ENCODE measurements at places on chromosomes 2 and 18.

- DNase-seq = no peak
Observed at GRCh38 chr2:229339618-229340017, 68.5 kb upstream of the PID1 start.

DNA sequence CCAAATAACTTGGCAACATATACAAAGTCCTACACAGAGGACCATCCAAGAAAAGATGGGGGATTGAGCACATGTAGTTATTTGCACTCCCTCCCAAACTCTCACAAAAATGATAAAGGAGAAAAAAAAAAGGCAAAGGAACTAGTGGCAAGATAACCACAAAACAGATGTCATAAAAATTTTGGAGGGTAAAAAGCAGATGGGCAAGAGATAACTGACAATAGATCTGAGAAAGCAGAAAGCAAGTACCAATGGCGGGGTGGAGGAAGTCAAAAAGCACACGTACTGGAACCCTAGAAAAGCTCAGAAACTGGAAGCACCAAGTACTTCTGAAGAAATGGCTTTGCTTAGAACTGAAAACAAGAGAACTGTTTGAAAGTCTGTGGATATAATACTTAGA, 82.0 kb downstream of the WDPCP start:
- no peak for DNase-seq

DNA sequence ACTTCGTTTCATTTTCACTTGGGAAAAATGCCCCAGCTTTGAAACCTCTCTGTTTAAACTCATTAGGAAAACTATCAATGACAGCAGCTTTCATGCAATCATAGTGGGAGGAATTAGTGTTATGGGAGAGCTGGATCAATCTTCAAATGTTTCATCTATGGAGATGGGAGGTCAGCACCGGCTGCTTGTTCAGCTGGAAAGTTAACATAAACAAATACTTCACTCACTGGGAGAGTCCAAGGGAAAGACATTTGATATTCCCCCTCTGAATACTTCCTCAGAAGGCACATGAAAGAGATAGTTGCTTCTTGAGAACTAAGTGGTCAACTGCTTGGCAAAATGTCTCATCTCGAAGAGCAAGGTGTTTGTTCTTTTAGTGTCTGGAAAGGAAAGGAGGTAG, 7.3 kb downstream of the LYPD1 start:
- DNase-seq = no peak

DNA sequence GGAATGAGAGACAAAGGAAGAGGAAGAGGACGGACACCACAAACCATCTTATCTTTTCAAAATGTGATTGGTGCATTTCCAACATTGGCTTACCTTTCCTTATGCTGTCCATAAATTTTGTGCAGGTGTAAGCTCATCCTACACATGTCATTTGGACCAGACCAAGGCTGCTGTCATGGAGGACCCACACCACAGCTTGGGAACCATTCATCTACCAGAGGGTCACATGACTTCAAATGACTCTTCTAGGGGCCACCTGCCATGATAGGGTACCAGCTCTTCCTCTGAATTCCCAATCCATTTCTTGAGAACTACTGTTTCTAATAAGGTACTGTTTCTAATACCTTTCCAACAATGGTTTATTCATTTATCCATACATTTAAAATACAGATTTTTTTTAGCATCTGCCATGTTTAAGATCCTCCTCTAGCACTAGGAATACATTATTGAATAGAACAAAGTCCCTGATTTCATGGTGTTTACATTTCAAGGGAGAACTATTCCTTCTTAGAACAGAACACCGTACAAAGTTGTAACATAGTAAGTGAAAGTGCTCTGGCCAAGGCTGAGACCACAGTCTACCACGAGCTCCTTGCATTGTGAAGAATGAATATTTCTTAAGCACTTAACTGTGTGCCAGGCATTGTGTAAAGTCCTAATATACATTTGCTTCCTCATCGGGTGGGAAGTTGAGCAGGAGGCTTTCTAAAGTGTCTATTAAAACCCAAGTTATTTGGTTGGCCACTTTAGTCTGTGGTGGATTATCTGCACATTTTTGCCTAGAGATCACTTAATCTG, 246.1 kb upstream of the FN1 start:
- DNase-seq = no peak

GRCh38 chr2:204573221-204573620, 27.9 kb downstream of the PARD3B start:
- no peak for DNase-seq

DNA sequence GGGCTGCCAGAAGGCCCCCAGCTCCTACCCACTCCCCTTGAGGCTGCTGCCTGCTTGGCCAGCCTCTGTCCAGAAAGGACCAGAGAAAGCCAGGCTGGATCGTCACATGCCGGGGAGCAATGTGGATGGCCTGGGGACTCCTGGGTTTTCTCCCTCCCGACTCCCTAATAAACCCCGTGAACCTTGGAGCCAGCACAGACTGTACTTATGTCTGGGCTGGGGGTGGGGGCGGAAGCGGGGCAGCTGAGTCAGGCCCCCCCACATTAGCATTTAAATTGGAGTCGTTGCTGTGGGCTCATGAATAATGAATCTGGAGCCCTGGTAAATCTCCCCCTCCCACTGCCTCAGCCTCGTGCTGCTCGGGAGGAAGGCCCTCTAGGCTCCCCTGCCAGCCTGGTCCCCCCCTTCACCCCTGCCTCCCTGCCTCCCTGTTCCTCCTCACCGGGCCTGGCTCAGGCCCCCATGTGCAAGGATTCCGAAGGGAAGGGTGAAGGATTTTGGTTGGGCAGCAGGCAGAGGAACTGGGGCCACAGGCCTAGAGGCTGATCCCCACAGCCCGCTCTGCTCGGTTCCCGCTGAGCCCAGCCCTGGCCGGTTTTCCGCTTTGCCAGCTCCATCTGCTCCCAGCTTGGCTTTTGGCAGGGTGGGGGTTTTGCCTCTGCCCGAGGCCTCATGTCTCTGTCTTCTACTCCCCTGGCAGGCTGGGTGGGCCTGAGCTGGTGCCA, 7.3 kb upstream of the ASIC4 start:
- no peak for DNase-seq

DNA sequence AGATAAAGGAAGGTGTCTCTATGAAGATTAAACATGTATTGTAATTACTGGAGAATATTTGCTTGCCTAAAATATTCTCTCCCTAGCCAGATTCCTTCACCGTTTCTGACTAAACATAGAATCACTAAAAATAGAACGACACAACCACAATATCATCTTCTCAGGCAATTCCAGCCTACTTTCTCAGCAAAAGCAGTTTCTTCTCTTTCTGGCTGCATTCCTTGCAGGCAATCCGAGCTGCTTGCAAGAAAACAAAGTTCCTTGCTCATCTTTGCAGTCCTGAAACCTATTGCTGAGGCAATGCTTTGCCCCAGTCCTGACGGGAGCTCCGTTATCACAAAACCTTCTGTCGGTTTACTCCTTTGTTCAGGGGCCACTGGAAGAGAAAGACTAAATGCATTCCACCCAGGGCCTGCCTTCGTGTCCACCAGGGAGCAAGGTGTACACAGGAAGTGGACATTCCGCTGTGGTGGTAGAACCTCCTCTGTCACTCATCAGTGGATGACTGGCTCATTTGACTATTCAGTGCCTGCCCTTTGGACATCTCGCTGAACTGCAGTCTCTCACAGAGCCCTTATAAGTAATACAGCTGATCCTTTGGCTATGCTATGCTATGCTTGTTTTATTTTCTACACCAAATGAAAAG, 239.2 kb upstream of the DOK6 start:
- DNase-seq = peak; percentile 13

- no peak for DNase-seq
Observed at GRCh38 chr18:79746730-79747129, 51.0 kb upstream of the KCNG2 start.

DNA sequence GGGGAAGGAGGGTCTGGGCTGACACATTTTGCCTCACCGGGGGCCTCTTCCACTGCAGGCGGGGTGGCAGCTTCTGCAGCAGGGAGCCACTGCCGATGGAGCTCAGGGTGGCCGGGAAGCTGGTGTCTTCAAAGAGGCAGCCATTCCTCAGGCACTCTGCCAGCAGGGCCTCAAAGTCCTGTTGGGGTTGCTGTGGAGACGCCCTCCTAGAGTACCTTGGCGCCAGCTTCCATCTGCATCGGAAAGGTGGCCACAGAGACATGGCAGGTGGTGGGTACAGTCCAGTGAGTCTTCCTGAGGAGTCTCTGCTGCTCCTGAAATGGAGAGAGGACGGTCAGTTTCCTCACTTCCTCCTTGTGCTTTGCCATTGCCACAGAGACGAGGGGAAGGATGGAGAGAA, 12.1 kb downstream of the CAPN14 start:
- DNase-seq = no peak

DNA sequence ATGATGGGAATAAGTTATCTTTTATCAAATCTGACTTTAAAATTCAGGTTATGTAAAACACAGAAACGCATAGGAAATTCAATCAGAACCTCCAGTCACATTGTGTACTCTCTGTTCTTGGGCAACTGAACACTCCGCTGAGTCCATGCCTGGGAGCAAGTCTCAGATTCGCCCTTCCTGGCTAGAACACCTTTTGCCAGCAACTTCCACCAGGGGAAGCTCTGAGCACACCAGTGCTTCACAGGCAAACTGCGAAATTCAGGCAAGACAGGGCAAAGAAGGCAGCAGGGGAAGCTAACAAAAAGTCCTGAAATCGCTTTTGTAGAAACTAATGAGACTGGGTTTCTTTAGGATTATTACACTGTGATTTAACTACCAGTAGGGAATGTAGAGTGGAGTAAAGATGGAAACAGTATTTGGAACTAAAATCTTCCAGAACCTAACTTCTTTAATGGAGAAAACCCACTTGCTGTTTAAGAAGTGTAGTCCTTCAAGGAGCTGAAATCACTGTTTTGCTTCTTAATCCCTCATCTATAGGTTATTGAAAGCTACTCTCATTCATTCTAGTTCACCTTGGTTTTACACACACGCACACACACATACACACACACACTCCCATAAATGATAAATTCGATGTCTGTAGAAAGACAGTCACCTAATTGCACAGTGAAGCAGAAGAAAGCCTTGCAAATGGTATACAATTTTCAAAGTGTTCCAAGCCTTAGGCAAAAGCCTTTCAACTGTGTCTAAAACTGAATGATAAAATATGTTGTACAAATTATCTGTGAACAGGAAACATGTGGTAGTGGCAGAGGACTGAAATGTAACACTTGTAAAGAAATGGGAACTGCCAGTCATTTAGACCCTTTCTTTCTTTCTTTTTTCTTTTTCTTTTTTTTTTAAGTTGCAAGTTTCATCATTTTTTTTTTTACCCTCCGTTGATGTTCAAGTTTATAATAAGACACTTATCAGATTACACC, 214.5 kb downstream of the TMEM182 start:
- DNase-seq = peak; percentile 60

DNA sequence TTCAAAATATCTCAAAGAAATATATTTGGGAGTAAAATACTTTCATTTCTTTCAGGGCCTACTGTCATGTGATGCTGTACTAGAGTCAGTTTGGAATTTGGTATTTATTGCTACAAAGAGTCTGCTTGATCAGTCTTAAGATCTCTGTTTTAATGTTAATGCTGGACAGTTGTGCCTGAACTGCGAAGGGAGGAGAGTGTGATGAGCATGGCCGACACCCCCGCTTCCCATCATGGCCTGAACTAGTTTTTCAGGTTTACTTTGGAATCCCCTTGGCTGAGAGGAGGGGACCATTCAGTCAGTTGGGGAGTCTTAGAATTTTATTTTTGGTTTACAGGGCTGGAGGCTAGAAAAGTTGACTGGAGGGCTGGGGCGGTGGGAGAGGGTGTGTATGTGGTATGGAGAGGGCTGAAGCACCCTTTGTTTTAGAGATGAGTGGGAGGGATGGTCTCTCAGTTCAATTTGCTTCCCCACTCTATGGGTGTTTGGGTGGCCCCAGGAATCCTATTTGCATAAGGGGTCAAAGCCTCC, 20.9 kb upstream of the TEX44 start:
- DNase-seq = no peak

GRCh38 chr2:186570604-186571003, 19.3 kb upstream of the ITGAV start:
- DNase-seq = no peak

DNA sequence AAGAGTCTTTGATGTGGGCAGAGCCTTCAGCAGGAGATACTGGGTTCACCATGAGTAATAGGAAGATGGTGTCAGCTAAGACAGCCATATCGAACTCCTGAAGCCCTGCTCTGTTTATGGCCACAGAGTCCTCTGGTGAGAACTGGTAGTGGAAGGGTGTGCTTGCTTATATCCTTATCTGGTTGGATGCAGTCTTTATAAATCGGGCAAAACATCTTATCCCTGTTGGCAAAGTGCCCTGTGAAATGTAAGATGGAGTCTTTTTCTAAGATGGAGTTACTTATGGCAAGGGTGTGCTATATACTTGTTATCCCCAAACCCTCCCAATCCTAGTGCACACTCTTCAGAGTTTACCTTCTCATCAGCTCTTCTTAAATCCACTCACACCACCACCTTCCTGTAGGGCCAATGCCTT, 190.8 kb upstream of the PARD3B start:
- DNase-seq = no peak

DNA sequence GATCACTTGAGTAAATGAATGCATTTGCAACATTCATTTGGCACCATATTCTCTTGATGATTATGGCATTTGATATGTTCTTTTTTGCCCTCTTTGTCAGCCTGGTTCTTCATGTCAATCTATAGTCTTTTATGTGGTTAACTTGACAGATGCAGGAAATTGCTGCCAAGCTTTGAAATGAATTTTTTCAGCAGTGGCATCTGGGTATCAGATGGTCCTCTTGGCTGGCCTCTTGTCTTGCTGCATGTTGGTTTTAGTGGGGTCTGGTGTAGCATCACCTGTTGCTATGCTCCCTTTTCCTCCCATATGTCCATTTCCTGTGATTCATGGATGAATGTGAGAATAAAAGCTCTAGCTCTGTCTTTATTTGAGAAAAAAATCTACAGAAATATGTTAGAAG, 119.9 kb downstream of the DPP4 start:
- no peak for DNase-seq

DNA sequence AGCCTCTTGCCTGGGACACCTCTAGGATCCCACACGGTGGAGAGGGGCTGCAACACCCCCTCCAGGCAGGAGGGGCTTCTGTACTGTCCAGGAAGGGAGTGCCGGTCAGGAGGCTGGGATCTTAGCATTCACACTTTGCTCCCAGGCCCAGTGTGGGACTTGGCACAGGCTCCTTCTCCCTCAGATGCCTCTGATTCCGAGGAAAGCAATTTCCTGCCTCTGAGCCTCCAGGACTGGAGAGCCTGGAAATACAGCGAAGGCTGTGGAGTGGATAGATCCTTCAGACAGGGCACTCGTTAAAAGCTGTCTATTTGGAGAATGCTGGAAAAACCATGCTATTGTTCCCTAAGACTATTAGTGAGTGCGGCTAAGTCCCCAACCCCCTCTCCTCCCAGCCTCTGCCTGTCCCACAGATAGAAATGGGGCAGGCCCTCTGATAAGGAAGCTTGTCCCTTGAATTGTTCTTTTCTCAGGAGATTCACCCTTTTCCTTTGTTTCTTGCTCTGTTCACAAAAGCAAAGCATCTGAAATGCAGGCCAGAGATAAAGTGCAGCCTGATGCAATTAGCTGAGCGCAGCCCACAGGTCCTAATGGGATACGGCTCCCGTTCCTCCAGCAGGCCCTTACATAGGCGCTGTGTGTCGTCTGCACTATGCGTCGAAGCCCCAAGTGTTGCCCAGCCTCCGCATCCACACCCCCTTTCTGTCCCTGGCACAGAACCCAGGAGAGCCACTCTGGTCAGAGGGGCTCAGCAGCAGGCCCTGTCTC, 252.2 kb downstream of the KLHL29 start:
- DNase-seq = no peak

All from hippocampal formation (tissue), 2 donors.